ENCODE measurements at places on chromosomes 6 and 20.

DNA sequence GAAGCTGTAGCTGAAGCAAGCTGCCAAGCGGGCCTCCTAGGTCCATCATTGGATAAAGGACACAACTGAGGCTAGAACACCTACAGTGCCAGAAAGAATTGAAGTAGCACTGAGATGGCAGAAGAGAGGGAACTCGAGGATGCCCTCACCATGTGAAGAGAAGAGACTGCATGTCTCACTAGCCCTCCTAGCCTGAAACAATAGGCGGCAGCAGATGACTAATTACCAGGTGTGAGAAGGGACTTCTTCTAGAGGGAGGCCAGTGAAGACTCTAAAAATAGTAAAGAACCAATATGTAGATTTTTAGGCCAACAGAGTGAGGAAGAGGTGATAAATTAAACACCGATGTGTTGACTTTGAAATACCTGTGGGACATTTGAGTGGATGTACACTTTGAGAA, 50.3 kb downstream of the LGSN start:
- no peak for DNase-seq

GRCh38 chr20:55269913-55270312, 735.4 kb downstream of the CBLN4 start:
- DNase-seq, result no peak

GRCh38 chr6:14442242-14442641, 324.7 kb downstream of the CD83 start:
- no peak for DNase-seq

DNA sequence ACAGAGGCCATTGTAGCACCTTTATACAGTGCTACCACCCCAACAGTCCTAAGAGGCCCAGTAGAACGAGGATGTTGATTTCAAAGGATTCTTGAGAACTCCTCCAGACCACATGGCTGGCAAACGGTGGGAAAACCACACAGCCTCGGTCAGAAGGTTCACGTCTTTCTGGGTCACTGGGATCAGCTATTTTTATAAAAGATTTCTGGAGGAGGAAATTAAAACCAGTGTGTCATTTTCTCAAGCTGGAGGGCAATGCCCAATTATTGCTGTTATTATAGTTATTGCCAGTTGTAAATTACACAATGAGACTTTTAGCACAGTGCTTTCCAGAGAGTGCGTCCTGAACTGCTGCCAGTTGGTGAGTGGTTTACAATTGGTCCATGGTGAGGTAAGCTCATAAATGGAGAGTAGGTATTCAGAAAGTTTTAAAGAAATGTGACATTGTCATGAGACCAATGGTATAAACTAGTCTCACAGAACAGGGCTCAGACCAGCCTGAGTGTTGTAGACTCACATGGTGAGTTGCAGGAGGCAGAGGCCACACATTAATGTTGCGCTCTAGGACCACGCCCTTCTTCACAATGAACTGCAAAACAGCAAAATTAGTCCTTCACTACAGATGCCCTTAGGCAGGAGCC, 8.4 kb upstream of the PPP1R14C start:
- no peak for DNase-seq

DNA sequence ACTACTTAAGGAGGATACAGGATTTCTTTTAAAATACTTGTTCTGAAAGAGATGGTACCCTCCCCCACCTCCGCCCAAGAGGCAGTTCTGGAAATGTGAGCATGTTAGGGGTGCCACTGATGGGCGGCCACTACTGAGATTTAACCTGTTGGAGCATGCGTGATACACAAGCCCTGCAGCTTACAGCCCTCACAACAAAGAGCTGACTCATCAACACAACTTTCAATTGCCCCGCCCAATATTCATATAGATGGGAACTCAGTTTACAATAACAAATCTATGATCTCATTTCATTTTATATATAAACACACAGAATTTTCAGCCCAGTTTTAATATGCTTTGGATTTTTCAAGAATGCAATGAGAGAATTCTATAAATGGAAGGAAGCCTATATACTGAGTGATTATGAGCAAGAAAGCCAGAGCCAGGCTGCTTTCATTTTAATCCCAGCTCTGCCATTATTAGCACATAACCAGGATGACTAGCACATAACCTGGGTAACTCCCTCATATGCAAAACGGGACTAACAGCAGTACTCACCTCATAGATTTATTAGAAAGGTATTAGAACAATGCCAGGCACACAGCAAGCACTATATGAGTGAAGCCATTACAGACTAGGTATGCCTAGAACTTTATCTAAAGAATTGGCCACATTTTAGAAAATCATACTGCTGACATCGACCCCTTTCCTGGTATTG, 45.6 kb upstream of the IPCEF1 start:
- no peak for DNase-seq

- no peak for DNase-seq
Measured at GRCh38 chr20:34564833-34565232, 6.3 kb downstream of the MAP1LC3A start.

DNA sequence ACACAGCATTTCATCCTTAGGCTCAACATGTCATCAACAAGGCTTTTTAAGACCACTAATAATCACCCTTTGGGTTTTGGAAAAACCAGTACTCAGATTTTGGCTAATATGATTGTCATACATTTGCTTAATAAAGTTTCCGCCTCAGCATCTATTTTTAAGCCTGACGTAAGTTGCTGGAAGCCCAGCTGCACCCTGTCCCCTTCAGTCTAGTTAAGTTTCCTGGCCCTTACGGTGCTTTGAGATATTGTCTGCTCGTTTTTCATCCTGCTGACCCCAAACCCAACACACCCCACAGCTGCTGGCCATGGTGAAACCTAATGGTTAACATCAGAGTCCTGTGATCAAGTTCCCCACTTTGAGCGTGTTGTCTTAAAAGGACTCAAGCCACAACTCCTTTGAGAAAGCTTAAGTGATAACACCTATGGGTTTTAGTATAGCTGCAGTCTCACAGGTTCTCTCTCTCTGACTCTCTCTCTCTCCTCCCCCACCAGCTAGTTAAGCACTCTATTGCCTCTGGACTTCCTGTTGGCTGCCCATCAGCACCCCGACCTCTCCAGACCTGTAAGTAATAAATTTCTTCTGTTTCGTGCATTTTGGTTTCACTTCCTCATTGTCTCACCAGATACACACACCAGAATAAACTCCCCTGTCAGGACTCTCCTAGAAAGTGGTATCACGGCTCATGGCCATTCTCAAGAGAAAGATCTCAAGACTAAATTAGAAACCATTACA, 802.0 kb downstream of the C6orf118 start:
- no peak for DNase-seq

DNA sequence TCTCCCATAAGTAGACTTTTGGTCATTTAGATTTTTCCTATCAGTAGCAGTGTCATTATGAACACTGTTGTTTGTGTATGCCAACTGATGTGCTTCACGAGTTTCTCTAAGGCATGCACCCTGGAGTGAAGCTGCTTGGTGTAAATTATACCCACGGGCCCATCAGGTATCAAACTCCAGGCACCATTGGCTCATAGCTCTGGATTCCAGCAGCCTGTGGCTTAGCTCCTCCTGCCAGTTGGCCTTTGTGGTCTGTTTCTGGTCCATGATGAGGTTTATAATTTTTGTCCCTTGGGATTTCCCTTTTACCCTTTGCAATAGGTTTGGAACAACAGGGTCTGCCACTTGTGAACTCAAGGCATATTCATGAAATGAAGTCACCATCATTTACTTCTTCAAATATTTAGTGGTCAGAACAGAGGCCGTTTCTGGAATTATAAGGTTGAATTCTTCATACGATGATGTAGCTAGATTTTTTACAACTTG, 350.5 kb downstream of the PRL start:
- DNase-seq, result no peak

- no peak for DNase-seq
Measured at GRCh38 chr6:98900706-98901105, 47.0 kb downstream of the FBXL4 start.

DNA sequence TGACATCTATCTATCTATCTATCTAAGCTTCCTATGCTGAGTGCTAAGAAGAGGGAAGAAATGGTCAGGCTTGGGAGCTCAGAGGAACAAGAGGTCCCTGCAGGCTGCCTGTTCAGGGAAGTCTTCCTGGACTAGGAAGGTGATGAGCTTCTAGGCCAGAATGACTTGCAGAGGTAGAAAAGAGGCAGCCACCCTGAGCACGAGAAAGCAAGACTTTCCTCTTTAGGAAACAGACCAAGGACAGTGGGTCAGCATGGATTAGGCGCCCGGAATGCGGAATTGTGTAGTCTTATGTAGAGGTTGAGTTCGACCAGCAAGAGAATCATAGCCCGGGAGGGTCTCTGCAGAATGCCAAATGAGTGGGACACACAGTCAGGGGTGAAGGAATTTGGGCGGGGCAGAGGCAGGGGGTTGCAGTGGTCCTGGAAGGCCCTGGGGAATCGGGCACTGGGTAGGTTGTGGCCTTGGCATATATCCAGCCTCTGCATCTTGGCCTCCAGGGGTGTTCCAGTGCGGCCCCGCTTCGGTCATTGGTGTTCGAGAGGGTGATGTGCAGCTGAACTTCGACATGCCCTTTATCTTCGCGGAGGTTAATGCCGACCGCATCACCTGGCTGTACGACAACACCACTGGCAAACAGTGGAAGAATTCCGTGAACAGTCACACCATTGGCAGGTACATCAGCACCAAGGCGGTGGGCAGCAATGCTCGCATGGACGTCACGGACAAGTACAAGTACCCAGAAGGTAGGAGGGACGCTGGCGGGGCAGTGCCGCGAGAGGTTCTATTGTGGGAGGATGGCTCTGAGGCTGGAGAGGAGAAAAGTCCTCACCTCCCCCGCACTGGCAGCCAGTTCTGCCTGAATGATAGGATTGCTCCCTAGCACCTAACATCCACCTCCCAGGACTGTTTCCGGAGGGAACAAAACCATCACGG, 32.1 kb downstream of the TGM3 start:
- peak; percentile 55 for DNase-seq

DNA sequence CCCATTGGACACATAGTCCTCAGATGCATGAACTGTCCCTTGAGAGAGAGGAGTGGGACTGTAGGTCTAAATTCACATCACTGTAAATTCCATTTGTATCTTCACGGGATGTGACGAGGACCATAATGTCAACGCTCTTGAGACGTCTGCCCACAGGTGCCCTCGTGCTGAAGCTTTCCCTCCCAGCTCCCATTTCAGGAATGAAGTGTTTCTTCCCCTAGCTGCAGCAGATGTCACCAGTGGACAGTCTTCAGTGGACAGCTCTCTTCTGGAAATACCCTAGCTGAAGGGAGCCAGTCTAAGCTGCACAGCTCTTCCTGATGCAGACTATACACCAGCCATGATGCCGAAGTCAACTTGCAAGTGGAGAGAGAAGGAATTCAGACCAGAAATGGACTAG, 217.4 kb upstream of the ECI2 start:
- DNase-seq, result no peak

GRCh38 chr6:67362976-67363375, 1272.1 kb upstream of the ADGRB3 start:
- no peak for DNase-seq

GRCh38 chr20:24768201-24768636, 180.8 kb upstream of the CST7 start:
- DNase-seq, result peak; percentile 50

- DNase-seq, result no peak
Measured at GRCh38 chr6:111470991-111471390, 12.0 kb downstream of the REV3L start.

- no peak for DNase-seq
Measured at GRCh38 chr6:138272533-138273315, 54.4 kb upstream of the PBOV1 start.

DNA sequence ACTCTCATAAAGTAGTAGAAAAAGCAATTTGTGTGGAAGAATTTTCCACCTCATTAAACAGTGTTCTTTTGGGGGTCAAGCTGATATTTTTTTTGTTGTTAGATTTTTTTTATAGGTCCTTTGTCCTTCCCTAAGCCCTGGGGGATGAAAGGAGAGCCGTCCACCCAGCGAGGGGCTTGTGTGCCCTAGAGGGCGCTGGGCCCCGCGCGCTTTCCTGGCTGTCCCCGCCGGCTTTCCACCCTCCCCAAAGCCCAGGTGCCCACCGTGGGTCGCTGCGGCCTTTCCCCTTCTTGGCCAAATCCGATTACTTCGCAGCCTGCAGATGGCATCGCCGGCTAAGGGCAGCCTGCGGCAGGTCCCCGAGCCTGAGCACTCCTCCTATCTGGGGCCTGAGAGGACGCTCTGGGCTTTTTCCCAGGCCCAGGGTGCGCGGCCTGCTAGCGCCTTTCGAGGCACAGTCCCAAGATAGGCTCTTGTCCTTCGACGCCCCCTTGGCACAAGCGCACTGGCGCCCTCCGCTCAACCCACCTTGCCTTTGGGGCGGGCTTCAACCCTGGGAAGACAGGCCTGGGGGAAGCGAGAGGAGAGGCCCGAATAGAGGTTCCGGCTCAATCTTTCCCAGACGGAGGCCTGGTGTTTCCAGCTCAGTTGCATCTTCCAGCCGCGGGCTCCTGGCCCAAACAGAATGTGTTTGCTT, 33.6 kb downstream of the TFAP2A start:
- no peak for DNase-seq

GRCh38 chr6:43211955-43212354, 17.3 kb downstream of the DNPH1 start:
- DNase-seq, result no peak

DNA sequence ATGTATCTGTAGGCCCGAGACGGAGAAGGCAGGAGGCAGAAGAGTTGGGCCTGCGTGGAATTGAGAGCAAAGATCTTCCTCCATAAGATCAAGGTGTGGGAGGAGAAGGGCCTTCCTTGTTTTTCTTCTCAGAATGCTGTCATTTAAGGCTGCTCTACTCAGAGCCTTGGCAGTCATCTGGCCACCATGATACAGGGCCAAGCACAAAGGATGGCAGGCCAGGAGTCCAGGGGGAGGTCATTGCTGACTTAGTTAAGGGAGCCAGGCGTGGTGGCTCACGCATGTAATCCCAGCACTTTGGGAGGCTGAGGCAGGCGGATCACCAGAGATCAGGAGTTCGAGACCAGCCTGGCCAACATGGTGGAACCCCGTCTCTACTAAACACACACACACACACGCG, 137.1 kb downstream of the BMP7 start:
- no peak for DNase-seq

DNA sequence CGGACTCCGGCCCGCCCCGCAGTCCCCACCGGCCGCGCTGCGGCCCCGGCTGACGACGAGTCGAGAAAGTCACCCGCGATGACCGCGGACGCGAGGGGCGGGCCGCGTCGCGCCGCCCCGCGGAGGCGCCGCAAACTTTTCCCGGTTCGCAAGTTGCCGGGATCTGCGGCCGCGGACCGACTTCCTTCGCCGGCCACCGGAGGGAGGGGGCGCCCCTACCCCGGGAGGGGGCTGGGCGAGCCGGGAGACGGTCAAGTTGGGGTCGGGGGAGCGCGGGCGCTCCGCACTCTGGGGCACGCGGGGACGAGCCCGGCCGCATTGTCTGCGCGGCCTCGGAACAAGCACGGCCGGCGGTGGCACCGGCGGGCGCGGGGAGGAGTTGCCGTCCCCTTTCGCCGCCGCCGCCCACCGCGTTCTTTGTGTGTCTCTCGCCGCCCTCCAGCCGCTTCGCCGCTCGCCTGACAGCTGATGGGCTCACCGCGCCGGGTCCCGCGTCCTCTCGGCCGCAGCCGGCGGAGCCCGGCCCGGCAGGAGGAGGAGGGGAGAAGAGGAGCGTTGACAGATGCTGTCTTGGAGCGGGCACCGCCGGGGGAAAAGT, 131.6 kb downstream of the OGFRL1 start:
- DNase-seq, result no peak

GRCh38 chr20:9374480-9374879, 139.9 kb upstream of the LAMP5 start:
- DNase-seq, result no peak

- no peak for DNase-seq
Measured at GRCh38 chr6:111713811-111714210, 108.1 kb upstream of the TRAF3IP2 start.

Data from activated effector memory CD4-positive, alpha-beta T cell treated with anti-CD3 and anti-CD28 coated beads, Interleukin-2, amount 50 U/mL, for 16 hours (primary cell).